ENCODE measurements at places on chromosomes 7 and 10. TPM values are rescaled to one million over a fixed set of nuclear protein-coding genes. Genes with fewer than 3 reads are reported as not detected.

DNA sequence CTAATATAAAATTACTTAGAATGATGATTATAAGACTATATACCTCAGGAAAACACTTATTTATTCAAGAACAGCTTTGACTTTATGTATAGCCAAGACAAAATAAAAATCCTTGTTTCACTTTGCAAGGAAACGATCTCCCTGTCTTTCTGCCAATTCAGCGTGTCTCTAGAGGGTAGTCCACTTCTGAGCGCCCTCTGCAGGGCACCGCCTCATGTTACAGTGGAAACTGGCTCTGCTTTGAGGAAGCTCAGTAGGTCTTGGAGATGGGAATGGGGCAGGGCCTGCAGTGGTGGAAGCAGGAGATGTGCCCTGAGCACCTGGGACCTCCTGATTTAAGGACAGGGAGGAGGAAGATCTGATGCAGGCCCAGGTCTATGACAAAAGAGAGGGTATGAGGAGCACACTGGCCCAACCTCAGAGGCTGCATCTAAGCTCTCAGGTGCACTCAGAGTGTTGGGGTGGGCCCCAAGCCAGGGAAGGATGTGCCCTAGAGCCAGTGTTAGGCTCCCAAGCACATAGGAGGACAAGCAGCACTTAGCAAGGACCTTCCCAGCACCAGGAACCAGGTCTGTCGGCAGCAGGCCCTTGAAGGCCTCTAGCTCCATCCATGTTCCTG, 481.0 kb downstream of the TNS3 start:
- peak; percentile 66 for ATAC-seq

GRCh38 chr7:127678947-127679346, 27.0 kb downstream of the SND1 start:
- ATAC-seq, result no peak

DNA sequence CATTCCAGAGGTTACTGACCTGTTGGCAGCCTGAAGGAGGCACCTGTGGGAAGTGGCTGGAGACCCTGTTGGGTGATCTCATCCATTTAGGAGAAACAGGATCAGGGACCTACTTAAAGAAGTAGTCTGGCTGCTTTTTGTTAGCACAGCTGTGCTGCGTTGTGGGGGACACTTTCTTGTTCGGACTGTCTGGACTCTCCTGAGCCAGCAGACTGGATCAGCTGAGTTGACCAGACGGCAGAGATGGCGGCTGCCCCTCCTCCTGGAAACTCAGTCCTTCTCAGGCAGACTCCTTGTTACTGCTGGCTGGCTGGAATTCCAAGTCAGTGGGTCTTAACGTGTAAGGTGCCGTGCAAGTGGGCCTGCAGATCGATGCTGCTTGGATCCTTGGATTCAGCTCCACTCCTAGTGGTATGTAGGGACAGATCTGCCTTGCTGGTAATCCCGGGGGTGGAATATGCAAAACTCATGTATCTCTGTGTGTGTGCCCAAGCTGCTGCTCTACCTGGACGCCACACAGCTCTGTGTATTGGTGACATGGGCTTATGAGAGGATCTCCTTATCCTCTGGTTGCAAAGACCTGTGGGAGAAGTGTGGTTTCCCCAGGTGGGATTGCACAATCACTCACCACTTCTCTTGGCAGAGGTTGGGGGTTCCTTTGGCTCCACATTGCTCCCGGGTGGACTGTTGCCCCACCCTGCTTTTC, 87.3 kb downstream of the CCSER2 start:
- ATAC-seq, result no peak

Gene CFAP69
- 1.1 TPM for total RNA-seq

- ATAC-seq, result no peak
These were observed 30.2 kb downstream of the WDR86 start for GRCh38 chr7:151379534-151380198.

GRCh38 chr7:137417464-137417863, 73.9 kb upstream of the PTN start:
- ATAC-seq, result no peak

- ATAC-seq, result no peak
These were observed 64.7 kb downstream of the PPP1R17 start for GRCh38 chr7:31751726-31752125.

- ATAC-seq, result no peak
These were observed 101.6 kb downstream of the C10orf90 start for GRCh38 chr10:126568809-126569385.

- peak; percentile 91 for ATAC-seq
These were observed 26.3 kb downstream of the ENTPD7 start for GRCh38 chr10:99685597-99685967.

GRCh38 chr7:40845943-40846342, 711.1 kb downstream of the SUGCT start:
- ATAC-seq, result no peak

- peak; percentile 43 for ATAC-seq
These were observed 868 bp downstream of the TIAL1 start for GRCh38 chr10:119595676-119596515.

Gene FZD1
- total RNA-seq, result 7.1 TPM

GRCh38 chr10:28677888-28678686, 766 bp downstream of the BAMBI start:
- peak; percentile 9 for ATAC-seq

Gene BUD31
- 98.9 TPM for total RNA-seq

GRCh38 chr10:1476455-1476803, 260.9 kb downstream of the ADARB2 start:
- ATAC-seq, result no peak

DNA sequence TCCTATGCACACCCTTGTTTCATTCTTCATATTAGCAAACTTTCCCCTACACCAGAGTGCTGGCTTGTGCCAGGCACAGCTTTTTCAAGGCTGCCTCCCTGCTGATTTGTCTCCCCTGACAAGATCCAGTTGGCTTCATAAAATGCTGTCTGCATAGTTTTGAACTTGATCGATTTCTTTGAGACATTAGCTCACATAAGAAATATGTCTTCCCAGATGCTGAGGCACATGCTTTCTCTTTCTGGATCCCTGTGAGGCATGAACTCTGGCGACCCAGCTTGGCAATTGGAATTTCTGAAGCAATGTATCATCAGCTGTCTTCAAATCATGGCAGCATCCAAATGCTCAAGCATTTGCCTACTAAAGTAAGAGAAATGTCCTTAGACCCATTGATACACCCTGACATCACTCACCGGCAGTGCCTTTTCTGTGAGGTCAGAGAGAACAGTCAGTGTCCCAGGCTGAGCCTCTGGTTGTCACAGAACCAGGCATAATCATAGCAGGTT, 616.4 kb upstream of the GHITM start:
- ATAC-seq, result no peak

DNA sequence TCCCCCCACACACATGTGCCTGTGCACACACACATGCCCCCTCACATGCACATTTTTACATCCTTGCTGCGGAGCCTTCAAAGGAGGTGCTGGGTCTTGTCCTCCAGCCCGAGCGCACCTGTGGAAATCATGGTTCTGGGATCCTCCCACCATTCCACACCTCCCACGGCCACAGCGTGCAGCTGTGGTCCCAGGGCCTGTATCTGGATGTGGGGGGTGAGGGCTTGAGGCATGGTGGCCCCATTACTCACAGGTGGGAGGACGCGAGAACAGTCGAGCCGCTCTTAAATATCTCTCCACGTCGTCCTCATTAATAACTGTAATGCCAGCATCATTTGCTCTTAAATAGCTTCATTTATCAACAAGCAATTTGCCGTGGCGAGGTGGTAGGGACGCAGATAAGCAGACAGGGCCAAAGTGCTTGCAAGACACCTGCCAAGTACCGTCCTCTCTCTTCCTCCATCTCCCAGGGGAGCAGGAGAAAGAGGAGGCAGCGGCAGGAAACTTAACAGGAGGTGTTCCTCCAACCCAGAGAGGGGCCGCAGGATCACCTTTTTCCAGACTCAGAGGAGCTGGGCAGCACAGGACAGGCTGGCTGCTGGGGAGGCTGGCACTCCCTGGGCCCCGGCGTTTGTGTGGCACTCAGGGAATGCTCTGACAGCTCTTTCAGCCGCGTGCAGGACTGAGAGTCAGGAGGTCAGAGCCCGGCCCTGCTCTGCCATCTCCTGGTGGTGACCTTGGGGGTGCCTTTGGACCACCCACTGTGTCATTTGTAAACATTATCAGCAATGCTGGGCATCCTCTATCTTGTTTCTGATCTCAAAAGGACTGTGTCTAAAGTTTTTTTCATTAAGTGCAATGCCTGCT, 87.4 kb downstream of the CDH23 start:
- no peak for ATAC-seq

- no peak for ATAC-seq
These were observed 192.3 kb downstream of the EVX1 start for GRCh38 chr7:27434756-27435400.

DNA sequence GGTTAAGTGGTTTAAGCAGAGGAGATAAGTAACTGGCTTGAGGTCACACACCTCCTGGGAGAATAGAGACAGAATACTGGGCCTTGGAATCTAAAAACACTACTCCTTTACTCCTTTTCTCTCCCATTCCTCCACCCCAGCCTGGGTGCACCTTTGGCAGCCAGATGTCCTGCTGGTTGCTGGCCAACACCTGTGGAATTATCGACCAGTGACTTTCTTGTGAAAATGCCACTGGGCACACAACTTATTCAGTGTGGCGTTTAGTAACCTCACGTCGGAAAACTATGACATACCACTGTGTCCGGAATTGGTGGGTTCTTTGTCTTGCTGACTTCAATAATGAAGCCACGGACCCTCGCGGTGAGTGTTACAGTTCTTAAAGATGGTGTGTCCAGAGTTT, 26.4 kb downstream of the RNF133 start:
- no peak for ATAC-seq

DNA sequence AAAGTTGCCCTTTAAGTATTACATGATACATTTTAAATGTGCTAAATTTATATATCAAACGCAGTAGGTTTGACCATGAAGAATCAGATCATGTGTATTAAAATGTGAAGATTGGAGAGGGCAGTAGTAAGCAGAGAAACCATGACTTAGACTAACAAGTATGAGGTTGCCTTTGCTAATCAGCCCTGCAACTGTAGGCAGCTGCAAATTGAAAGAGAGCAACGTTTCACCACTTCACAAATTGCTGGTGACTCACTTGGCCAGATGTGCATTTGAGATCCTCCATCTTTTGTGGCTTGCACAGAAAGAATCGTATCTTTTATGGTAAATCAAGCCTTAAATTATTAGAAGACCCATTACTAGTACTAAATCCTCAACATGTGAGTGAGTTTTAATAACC, 10.1 kb upstream of the SEMA3A start:
- no peak for ATAC-seq

GRCh38 chr7:107943018-107943417, 52.0 kb downstream of the DLD start:
- ATAC-seq, result no peak

DNA sequence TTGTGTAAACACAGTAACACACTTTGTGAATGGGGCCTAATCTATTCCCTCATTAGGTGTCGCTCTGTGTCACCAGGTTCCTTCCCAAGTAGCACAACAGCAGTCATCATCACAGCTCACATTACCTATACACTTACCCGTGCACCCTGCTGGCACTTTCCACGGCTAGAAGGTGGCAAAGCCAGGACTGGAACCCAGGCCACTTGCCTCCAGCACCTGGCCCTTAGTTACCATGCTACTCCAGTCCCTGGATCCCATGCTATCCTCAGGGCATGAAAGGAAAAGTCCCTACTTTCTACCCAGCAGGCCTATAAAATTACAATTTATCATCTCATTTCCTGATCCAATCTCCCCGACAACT, 18.4 kb downstream of the SMURF1 start:
- peak; percentile 27 for ATAC-seq

Gene CXCL12
- total RNA-seq, result 14.0 TPM

GRCh38 chr10:52486840-52487611, 172.9 kb downstream of the DKK1 start:
- peak; percentile 20 for ATAC-seq

DNA sequence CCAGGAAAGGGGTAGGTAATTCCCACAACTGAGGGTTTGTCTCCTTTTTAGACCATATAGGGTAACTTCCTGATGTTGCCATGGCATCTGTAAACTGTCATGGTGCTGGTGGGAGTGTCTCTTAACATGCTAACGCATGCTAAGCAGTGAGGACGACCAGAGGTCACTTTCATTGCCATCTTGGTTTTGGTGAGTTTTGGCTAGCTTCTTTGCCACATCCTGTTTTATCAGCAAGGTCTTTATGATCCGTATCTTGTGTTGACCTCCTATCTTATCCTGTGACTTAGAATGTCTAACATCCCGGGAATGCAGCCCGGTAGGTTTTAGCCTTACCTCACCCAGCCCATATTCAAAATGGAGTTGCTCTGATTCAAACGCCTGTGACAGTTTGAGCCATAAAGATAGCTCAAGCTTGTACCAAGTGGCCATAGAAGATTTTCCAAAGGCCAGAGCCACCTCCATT, 176.0 kb upstream of the NAMPT start:
- peak; percentile 71 for ATAC-seq

Gene IDI2
- not detected for total RNA-seq

Gene ADGRA1
- total RNA-seq, result not detected

DNA sequence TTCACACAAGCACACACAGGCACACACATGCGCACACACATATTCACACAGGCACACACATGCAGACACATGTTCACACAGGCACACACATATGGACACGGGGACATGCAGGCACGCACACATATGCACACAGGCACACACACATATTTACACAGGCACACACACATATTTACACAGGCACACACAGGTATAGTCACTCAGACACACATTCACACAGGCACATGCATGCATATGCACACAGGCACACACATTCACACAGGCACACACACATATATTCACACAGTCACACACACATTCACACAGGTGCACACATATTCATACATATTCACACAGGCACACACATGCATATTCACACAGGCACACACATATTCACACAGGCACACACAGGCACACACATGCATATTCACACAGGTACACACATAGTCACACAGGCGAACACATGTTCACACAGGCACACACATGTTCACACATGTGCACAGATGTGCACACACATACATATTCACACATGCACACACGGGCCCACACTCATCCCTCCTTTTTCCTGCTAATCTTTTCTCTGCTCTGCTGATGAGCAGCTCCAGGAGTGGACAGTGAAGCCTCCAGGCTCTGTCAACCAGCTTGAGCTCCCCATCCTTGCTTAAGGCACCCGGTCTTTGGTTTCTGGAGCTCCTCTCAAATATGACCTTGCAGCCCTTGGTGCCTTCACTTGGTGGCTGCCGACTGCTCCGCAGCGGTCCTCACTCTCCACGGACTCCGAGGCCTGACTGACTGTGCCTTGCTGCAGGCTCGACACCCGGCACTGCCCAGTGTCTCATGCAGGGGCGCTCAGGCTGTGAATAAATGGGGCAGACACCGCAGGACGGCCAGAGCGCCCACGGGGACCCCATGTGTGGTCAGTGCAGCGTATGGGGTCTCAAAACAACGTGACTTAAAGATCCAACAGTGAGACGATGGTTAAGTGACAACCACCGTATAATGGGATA, 581.2 kb upstream of the MGMT start:
- ATAC-seq, result no peak
